ENCODE measurements at places on chromosomes 2 and 18.

DNA sequence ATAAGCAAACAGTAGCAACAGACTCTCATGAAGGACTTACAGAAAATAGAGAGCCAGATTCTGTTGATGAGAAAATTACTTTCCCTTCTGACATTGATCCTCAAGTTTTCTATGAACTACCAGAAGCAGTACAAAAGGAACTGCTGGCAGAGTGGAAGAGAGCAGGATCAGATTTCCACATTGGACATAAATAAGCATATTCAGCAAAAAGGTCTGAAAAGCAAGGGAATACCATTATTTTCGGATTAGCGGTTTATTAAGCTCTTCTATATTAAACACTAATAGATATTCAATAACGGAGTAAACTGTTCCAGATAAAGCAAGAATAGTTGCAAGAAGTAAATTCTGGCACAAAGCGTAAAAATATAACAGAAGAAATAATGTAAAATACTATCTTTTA is 25.0 kb downstream of the POLI start:
- no peak for DNase-seq

- DNase-seq = no peak
Observed at GRCh38 chr18:55405475-55405874, 182.5 kb downstream of the TCF4 start.

- DNase-seq = no peak
Observed at GRCh38 chr2:183069174-183069573, 9.4 kb upstream of the DUSP19 start.

- no peak for DNase-seq
Observed at GRCh38 chr18:2111456-2111855, 459.8 kb downstream of the METTL4 start.

DNA sequence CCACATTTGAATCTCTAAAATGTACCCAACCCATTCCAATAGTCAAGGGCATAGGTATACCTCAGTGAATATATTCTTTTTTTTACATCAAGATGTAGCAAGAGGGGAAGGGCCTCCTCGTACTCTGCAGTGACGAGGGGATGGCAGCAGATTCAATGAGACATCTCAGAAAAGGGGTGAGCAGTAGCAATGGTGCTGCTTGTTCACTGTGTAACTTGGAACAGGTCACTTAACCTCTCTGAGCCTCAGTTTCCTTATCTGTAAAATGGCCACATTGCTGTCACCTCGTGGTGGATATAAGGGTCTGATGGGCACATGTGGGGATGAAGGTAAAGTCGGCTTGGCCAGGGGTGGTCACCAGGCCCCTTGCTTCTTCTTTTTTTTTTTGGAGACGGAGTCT is 221.6 kb downstream of the SEPTIN10 start:
- DNase-seq = no peak

GRCh38 chr18:11883153-11883552 is 25.0 kb downstream of the MPPE1 start:
- DNase-seq = no peak

DNA sequence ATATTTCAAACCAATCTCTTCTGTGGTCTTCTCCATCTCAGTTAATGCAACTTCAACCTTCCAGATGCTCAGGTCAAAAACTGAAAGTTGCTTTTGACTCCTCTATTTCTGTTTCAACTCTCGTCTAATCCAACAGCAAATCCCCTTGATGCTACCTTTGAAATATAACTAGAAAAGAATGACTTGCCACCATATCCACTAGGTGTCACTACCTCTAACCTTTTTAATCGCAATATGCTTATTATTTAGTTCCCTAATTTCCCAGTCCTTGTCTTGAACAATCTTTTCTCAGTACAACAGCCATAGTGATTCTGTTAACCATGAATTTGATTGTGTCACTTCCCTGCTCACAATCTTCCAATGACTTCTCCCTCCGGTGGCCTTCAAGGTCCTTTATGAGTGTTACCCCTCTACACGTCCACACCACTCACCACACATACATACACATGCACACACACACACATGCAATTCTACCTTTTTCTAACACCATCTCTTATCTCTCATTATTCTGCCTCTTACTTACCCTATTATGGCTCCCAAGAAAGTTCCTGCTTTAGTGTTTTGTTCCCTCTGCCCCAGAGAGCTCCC is 245.5 kb upstream of the KCNJ3 start:
- DNase-seq = no peak

DNA sequence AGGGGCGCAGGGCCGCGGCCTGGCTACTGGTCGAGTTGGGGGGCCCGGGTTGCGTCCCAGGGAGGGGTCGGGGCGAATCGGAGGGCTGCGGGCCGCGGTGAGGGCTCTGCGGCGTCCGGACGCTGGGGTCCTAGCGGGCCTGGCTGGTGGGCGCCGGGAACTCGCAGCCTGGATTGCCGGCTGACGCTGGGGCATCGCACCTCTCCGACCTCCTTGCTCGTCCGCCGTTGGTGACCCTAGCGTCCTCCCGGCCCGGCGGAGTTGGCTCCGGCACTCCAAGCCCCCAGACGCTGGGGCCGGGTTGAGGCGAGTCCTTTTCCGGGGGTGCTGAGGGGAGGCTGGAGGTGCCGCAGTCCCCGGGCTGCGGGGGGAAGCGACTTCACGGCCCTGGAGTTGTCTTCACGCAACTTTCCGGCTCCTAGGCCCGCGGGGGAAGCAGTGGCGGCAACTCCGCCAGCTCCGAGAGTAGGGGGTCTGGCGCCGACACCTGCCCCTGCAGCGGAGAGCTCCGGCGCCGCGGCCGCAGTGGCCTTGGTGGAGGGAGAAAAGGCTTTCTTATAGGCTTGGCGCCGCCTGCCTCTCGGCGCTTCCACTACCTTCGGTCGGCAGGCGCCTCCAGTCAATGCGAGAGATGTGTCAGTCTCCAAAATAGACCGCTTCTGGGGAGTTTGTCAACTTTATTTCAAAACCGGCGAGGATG is 70.3 kb downstream of the HAUS1 start:
- DNase-seq = peak; percentile 43

DNA sequence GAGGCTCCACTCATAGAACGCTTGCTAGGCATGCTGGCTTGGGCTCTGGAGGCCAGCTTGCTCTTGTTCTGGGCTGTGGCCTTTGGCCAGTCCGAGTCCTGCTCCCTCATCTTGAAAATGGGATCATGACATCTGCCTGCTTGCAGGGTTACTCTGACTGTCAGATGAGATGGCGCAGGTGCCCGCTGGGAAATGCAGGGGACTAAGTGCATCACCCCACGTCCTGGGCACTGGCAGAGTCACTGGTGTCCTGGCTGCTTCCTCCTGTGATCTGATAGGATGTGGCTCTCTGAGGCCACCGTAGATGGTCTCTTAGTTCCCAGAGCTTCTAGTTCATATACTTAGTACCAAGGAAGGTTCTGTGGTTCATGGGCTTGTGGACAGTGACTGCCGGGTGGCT is 18.5 kb downstream of the LDLRAD4 start:
- DNase-seq = no peak

DNA sequence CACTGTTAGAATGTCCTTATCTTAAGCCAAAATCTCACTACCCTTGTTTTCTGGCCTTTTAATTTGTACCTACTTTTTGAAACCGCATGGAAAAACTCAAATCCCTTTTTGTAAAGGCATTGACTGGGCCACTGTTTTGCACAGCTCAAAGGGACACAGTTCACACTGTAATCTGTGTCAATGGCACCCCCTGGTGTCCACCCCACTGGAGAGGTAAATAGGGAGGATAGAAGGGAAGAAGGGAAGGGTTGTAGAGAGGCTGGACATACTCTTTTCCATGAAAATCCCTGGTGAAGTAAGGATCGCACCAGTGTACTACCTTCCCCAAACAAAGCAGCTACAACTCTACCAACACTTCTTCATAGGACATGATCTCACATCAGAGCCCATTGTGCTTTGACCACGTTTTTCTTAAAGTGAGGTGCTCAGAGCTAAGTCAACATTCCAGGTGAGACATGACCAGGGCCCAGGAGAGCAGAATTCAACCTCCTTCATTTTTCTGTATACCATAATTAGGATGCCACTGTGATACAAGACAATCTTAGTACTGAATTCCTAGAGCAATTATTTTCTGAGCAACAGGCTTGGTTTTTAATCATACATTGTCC is 92.4 kb upstream of the RMDN2 start:
- DNase-seq = peak; percentile 77

DNA sequence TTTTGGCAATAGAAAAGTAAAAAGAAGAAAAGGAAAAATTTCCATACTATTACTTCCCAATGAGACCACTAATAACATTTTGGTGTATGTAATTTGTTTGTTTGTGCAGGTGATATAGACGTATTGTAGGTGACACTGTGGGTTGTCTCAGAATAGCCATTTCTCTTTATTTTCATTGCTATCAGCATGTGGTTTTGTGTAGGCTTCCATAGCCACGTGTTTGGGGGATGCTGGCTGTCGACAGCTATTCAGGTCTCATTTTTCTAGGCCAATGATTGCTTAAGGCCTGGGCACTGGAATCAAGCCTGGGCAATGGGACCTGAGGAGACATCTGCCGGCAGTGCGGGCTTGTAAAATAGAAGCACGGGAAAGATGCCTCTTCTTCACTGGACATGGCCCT is 71.0 kb upstream of the KCTD1 start:
- DNase-seq = no peak

DNA sequence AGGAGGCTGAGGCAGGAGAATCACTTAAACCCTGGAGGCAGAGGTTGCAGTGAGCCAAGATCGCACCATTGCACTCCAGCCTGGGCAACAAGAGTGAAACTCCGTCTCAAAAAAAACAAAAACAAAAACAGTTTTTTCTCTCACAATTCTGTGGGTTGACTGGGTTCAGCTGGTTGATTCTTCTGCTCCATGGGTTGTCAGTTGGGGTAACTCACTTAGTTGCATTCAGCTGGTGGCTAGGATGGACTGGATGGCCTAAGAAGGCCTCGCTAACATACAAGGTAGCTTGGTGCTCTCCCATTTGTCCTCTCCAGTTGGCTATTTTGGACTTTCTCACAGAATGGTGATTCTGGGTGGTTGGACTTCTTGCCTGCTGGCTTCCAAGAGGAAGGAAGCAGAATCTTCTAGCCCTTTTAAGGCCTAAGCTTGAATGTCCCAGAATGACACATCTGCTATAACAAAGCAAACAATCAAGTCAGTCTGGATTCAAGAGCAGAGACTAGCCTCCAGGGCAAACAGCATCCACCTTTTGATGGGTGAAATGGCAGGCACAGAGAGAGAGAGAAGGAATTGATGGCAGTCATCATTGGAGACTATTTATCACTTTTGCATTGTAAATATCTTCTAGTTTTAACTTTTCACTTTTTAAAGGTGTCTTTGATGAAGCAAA is 17.9 kb downstream of the LAMA3 start:
- no peak for DNase-seq

GRCh38 chr2:226131299-226131784 is 668.3 kb downstream of the IRS1 start:
- DNase-seq = no peak

DNA sequence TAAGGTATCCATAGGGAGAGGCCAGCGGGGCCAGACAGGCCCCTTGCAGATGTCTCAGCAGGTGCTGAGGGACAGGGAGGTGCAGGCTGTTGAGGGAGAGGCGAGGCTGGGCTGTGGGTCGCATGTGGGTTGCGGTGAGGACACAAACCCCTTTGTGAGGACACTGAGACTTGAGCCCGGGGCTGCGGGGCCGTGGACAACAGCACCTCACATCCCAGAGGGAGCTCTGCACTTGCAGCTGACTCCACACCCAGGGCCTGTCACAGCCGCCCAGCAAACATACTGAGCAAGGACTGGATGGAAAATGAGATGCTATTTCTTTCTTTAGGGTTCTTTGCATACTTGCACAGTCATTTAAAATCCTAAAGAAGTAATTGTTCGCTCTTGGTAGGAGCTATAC is 95.3 kb upstream of the NFATC1 start:
- no peak for DNase-seq

DNA sequence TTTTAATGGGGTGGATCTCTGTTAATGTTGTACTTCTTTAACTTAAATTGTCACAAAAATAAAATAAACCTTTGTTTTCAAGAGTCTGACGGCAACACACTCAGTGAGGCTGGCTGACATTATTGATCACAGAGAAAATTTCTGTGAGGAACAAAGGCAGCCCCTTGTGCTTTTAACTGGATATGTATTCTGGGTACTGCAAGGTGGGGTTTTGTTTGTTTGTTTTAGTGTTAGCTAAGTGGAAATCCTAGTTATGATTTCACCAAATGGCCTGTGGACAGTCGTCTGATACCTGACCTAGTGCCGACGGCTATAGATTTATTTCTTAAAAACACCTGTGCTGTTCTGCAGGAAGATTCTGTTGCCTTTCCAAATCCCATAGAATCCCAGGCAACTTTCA is 1329.5 kb upstream of the ZEB2 start:
- no peak for DNase-seq

GRCh38 chr2:227082286-227082685 is 81.7 kb downstream of the COL4A4 start:
- DNase-seq = no peak

DNA sequence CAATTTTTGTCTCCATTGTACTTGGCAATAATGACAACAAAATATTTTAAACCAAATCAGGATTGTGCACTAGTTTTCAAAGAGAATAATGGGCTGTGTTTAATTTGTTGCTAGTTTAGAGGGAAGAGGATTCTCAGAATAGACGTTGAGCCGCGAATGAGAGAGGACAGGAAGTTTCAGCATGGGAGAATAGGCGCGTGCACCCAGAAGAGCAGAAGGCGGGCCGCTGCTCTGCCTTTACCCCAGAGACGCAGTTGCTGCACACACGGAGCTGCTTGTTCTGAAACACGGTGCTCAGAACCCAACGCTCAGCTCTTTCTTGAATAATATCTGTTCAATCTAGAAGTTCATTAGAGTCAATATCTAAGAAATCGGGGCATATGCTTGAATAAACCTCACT is 223.4 kb downstream of the MYT1L start:
- no peak for DNase-seq

- DNase-seq = peak; percentile 61
Observed at GRCh38 chr2:203782262-203782976, 76.0 kb downstream of the CD28 start.

DNA sequence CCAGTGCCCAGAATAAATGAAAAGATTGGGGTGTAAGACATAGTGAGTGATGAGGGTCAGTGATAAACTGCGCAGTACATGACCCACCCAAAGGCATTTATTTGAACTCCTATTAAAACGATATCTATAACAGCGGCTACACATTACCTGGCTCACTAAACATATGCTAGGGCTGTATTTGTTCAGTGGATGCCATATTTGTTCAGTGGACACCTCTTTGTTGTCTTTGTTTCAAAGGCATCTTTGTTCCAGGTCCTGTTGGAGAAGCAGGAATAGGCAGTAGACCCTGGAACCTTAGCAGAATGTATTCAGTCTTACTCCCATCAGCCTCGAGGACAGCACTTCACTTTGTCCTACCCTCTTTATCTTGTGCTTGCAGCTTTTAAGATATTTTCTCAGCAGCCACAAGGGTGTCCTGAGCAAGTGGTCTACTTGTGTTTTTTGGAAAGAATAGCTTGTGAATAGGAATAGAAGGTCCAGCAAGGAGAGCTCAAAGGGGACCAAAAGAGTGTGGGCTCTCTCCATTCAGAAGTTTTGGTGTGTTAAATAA is 650.8 kb upstream of the FANCL start:
- DNase-seq = no peak

- DNase-seq = no peak
Observed at GRCh38 chr18:7755753-7756475, 188.8 kb downstream of the PTPRM start.

DNA sequence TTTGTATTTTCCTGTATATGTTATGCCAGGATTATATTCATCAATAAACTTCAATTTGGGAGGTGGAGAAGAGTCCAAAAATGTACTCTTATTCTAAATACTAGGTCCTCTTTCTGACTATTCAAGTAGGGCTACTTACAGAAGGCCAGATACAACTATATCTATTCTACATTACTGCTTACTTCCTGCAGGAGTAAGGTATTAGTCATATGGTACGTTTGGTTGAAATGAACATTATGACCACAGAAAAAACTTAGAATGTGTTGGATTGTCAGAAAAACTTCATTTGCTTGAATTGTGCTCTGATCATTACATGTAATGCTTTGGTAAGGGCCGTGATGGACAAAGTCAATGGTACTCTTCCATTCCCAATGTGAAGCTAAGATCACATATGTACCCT is 35.0 kb downstream of the STAT4 start:
- DNase-seq = no peak

All from H9 (cell line).